Stimulated activated CD8-positive, alpha-beta memory T cell treated with anti-CD3 and anti-CD28 coated beads, Interleukin-15, amount 100 ng/mL, for 4 hours (primary cell): ENCODE measurements at places on chromosomes 11 and 22.

GRCh38 chr11:75398906-75399305 lies 412 bp upstream of the RPS3 start:
- DNase-seq: no peak

DNA sequence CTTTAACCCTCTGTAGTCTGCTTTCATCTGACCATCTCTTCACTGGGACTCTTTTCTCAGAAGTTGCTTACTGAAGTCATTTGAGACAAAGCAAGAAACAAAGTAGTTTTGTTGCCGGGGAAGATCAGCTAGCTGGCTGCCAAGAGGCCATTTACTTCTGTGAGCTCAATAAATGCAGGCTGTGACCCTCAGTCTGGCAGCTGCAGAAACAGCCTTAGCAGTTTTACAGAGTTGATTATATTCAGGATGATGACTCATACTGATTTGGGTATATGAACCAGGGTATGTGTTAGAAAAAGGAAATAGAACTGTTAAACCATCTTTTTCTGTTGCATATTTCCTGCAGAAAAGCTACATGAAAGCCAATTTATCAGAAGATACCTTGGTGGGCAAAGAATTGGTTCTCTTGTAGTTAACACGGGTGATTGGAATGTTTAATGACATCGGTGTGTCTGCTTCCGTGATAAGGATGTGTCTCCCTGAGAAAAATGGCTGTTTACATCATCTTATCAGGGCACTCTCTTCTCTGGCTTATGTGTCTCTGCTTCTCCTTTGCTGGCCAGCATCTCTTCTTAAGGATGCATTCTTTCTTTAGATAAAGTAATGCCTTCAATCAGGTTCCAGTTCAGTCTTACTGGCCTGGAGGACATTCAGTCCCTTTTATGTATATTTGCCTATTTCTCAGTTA lies 18.5 kb downstream of the FIBIN start:
- DNase-seq: no peak

DNA sequence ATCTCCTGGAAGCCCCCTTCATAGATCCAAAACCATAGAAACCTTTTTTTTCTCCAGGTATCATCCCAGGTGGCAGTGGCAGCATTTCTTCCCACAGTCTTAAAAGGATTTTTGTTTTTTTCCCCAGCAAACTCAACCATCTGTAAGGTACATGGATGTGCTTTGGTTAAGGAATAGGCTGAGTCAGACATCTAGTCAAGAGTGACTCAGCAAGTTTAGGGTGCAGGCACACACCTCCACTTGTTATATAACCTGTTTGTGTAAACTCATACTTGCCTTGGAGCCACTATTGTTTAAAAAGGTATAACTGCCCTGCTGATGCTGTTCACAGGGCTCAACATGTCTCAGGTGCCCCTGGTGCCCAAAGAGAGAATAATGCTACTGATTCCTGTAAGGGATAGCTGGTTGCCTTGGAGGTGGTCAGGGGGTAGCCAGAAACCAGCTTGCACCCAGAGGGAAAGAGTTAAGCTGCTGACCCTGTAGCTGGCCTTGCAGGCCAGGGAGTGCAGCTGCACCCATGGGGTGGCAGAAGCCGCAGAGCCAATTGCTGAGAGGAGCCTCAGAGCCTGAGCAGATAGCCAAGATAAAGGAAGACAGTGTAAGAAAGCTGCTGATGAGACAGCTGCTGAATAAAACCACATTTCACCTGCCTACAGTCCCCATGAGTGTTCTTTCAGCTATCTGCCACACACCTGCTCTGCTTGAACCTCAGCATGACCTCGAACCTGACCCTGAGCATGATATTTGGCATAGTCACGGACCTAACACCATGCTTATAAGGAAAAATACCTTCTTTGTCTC lies 1726.1 kb upstream of the RAG2 start:
- no peak for DNase-seq

- DNase-seq: no peak
These were observed 32.0 kb downstream of the SLC1A2 start for GRCh38 chr11:35387111-35387982.

DNA sequence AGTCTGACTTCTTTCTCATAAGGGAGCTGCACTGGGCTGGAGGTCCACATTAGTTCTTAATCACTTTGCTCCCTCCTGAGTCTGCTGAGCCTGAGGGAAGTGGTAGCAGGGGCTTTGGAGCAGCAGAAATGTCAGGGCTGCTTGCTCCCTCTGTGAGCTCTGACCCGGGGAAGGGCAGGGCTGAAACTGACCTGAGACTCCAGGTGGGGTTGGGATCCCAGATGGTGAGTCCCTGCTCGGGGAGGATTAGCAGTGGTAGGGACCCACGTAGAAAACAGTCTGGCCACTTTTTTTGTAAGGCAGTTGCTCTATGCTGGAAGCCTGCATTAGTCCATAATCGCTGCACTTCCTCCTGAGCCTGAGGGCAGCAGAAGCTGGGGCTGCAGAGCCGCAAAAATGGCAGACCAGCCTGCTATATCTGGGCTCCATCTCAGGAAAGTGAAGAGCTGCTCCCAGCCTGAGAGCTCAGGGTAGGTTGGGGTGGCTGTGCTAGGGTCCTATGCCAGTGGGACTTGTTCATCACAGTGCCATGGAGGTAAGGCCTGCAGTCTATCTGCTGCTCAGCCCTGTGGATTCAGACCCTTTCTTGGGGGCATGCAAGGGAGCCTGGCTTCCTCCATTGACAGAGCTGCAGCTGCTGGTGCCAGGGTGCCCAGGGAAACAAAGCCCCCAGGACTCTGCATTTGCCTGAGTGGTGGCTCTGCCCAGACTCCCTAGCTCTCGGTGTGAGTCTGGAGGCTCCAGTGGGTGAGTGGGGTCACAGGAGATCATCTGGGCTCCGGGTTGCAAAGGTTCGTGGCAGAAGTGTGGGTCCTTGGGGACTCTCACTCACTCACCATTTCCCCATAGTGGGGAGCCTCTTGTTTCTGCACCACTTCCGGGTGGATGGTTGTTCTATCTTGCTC lies 854.3 kb downstream of the LUZP2 start:
- DNase-seq: no peak

- DNase-seq: no peak
These were observed 18.9 kb downstream of the BCR start for GRCh38 chr22:23199159-23199558.

DNA sequence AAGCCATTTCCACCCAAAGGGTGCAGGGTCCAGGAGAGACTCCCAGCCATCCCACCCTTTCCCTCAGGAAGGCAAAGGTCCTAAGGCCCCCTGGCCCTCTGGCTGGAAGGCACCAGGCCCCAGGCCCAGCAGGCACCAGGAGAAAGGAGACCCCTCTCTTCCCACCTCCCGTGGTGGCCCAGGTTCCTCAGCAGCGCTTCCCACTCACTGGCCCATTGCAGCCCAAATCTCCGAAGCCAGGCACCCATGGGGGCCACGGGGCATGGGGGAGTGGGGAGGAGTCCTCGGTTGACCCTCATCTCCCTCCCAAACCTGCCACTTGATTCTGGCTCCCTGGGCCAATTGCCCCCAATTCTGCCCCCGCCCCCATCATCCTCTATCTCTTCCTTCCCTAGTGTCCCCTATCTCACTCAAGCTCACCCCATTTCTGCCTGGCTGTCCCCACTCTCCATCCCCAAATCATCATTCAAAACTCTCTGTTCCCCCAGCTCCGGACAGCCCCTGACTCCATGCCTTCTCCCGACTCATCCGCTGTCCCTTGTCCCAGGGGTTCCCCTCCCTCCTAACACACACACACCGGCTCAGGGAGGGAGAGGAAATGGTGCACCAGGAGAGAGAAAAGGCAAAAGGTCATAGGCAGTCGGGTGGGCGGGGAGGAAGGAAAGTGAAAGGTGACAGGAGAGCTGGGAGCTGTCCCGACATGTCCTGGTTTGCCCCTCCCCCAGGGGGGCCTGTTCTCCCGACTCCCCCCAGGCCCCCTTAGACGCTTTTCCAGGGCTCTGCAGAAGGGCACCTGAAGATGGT lies 1.2 kb downstream of the LIF start:
- no peak for DNase-seq

DNA sequence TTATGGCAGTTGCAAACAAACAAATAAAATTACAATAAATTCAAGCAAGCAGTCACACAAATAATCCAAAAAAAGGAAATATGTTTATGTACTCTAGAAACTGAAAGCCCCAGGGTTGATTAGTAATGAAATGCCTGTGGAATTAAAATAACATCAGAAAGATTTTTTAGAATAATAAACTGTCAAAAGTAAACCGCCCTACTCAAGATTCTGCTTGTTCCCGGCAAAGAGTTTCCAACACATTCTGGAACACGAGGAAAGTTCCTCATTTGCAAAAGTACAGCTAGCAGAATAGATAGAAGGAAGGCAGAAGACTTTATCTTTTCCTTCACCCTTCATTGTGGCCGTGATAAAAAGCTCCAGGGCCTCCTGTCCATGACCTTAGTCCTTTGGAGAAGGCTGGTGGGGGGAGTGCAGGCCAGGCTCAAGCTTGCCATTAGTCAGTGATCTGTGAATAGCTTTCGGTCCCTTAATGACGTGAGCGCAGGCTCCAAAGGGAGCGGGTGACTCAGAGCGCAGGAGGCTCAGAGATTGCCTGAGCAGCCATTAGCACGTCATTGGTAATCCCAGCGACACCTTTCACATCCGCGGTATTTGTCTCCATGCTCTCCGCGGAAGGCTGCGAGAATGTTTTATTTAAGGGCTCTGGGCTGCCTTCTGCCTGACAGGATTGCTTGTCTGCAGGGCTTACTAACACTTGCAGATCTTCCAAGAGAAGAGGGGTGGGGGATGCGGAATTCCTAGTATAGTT lies 458.3 kb downstream of the METTL15 start:
- DNase-seq: no peak

DNA sequence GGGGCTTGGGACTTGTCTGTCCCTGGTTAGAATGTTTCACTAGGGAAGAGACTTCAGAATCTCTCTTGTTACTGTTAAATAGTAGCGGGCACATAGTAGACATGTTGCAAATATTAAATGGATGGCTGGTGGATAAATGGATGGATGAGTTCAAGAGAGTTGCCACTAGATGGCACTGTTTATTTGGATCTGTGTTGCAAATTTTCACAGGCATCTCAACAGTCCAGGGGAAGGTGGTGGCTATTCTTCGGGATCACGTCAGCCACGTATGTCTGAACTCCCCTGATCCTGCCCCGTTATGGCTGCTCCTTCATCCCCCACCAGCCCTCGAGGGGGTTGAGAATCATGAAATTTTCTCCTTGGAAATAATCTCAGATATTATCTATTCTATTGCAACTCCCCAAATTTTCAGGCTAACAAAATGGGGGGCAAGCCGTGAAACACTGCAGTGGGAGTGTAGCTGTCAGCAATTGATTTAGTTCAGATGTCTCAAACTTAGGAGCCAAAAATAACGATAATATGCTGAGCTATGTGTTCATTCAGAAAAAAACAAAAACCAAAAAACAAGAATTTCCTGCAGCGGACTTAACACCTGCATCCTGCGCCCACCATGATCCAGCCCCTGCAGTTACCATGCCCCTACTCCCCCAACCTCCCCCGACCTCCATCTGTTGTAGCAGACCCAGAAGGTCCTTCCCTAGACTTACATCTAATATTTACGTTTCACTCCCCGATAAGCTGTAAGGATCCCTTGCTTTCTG lies 29.1 kb upstream of the BIRC3 start:
- no peak for DNase-seq

- DNase-seq: no peak
These were observed 19.7 kb upstream of the ACR start for GRCh38 chr22:50718352-50718709.

GRCh38 chr11:83249972-83250593 lies 36.1 kb downstream of the CCDC90B start:
- no peak for DNase-seq

- DNase-seq: no peak
These were observed 711.6 kb downstream of the METTL15 start for GRCh38 chr11:28819741-28820140.

DNA sequence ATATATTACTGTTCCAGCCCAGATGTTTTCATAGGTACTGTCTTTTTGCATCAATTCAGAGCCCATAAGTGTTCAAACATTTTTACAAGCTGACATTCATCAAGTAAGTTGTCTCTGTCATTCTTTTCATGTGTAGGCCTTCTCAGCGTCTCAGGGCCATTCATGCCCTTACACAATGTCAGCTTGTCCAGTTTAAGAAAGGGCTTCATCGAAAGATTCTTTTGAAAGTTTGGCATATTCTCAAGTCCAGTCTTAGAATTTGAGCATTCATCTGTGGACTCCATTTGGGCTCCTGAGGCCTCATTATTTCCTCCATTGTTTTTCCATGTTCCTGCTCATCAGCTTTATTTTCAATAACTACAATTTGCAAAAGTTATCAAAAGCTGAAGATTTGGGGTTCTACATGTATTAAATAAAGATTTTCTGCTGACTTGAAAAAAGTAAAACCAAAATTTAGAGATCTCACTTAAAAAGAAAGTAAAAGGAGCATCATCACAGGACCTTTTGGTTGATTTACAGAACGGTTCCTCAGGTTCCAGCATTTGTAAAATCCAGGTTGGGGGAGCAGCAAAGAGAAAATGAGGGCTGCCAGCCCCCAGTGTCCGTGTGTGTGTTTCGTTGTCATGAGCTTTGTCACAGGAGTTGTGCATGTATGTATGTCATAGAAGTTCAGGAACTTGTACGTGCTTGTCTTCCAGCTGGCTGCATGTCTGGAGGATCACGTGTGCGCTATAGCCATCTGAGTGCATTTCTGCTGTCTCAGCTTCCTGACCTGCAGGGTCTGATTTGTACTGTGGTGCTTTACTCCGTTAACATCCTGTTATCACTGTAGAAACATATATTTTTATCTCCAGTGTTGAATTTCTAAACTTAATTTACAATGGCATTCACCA lies 15.6 kb downstream of the MOV10L1 start:
- no peak for DNase-seq

GRCh38 chr11:60899046-60899936 lies 7.1 kb downstream of the PRPF19 start:
- DNase-seq: no peak

GRCh38 chr11:58893899-58894298 lies 45.4 kb upstream of the GLYATL1 start:
- DNase-seq: no peak

DNA sequence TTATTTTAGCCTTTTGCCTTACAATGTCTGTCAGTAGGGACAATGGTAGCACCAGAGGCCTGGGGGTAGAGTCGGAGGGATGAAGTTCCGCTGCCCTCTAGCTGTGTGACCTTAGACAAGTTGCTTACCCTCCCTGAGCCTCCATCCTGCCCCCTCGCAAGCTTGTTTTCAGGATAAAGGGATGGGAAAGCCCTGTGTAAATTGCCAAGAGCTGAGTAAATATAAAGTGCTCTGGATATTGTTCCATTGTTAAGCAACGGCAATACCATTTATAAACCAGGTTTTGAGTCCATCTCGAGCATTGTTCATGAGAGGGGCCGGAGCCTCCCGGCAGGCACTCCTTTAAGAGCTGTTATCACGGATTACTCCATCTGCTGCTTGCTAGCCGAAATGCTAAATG lies 72.9 kb downstream of the ZBTB16 start:
- DNase-seq: no peak

GRCh38 chr11:62556875-62557631 lies 10.4 kb upstream of the AHNAK start:
- DNase-seq: no peak

DNA sequence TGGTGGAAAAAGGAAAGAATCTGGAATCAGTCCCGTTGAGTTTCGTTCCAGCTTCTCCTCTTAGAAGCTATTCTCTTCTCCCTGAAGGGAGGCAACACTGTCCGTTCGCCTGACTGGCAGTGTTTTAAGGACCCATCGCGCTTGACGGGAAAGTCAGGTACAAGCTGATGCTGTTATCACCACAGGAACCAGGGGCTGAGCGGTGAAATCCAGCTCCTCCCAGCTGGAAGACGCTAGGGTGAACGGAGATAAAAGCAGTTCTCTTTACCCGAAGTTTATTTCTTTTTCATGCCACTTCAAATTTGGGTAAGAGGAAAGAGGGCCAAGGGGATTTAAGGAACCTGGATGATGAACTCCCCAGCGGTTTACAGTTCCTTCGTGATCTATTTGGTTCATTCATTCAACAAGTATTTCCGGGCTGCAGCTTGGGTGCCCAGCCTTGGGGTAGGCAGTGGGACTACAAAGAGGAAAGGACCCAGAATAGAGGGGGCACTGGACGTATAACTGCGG lies 551 bp upstream of the DEUP1 start:
- DNase-seq: no peak
